DMS53 (cell line): ENCODE measurements at places on chromosomes 7 and 10.

DNA sequence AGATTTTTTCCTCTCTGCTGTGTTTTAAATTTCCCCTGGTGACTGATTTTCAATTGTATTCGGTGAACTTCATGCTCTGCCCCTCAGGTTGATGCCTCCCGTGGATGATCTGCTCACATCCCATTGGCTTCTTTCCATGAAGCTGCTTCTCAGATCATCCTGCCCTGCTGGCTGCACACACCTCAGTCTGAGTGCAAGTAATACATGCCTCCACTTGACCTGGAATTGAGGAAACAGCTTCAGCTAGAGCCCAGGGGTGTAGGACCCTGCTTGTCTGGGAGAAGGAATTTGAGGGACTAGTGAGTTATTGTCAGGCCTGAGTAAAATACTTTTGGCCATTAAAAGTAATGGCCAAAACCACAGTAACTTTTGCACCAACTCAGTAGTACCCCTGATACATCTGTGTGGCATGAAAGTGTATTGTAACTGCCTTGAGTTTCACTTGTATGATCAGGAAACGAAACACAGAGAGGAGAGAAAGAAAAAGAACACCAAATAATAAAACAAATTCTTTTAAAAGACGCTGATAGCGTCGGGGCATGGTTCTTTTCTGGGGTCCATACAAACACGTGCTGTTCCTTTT, 49.4 kb downstream of the SPAM1 start:
- DNase-seq = no peak

GRCh38 chr7:116991233-116991632, 37.9 kb downstream of the ST7 start:
- no peak for DNase-seq

- no peak for DNase-seq
These were observed 221.1 kb downstream of the EBF3 start for GRCh38 chr10:129742742-129743550.

DNA sequence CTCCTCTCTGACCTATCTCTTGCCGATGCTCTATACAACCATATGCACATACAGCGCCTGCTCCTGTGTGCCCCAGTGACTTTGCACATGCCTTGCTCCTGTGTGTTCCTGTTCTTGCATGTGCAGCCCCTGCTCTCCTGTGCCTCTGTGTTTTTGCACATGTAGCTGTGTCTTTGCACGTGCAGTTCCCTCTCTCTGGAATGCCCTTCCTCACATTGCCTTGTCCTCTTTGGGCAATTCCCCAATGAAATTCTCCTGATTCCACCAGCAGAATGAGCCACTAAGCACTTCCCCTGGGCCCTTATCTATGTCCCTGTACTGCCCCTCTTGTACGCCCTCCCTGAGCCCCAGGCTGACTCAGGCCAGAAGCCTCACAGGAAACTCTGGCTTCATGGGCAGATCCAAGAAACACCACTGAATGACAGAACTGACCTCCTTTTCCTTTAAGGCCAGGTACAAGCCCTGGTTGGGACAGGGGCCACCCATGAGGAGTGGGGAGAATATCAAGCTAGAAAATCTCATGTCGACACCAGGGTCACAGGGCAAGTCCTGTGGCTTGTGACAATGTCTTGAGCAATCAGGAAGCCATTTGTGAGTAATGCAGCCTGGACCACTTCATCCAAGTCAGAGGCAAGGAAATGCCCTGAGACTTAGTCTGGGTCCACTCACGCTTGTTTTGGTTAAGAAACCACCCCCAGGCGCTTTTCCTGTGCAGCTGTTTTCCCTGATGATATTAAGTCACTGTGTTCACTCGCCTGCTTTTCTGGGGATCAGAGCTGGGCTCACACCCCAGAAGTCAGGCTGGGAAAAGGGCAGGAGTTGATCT, 1.9 kb upstream of the ARHGAP22 start:
- DNase-seq = no peak

GRCh38 chr7:95899919-95900513, 127.7 kb downstream of the DYNC1I1 start:
- DNase-seq = no peak

DNA sequence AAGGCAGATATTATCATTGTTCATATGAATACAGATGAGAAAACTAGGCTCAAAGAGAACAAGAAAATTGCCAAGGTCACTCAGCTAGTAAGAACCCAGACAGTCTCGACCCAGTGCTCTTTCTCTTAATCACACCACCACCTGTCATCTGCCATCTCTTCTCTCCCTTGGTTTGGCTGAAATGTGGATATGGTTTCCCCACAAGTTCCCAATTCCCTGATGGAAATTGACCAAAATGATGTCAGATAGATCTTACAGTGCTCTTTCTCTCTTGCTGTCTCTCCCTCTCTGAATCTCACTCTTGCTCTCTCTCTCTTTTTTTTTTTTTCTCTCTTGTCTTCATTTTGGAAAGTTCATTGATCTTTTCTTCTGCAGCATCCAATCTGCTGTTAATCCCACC, 9.1 kb downstream of the C10orf90 start:
- DNase-seq = no peak

- DNase-seq = no peak
These were observed 15.4 kb upstream of the KDM7A start for GRCh38 chr7:140192176-140192575.

DNA sequence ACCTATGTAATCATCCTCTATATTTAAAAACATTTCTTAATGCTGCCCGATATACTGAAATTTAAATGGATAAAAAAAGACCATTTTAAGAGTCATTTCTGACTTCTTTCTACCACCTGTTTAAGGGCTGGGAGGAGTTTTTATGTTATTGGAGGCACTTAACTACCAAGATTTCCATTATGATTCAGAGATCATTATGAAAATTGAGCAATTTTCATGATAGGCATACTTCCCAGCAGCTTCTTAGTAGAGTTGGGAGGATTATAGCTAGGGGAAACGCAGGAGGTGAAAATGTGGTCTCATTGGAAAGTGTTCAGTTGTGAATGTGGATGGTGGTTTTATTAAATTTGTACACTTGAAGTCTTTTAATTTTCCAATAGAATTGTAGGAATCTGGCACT, 28.4 kb upstream of the FAM204A start:
- peak; percentile 31 for DNase-seq

GRCh38 chr10:97590082-97590747, 694 bp downstream of the C10orf62 start:
- DNase-seq = no peak

DNA sequence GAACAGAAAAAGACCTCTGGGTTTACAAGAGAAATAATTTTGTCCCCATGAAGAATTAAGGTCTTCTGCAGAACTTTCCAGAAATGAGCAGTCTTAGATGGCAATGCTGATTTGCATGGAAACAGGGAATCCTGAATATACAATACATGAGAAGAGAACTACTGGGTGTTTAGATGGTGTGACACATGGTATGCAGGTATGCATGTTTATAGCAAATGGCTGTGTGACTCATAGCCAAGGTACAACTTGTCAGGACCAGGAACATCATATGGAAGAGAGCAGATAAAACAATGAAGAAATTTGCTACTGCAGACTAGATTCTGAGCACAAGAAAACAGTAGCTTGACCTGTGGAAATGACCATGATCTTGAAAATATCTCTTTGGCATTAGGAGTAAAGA, 907.8 kb downstream of the GATA3 start:
- DNase-seq = no peak

DNA sequence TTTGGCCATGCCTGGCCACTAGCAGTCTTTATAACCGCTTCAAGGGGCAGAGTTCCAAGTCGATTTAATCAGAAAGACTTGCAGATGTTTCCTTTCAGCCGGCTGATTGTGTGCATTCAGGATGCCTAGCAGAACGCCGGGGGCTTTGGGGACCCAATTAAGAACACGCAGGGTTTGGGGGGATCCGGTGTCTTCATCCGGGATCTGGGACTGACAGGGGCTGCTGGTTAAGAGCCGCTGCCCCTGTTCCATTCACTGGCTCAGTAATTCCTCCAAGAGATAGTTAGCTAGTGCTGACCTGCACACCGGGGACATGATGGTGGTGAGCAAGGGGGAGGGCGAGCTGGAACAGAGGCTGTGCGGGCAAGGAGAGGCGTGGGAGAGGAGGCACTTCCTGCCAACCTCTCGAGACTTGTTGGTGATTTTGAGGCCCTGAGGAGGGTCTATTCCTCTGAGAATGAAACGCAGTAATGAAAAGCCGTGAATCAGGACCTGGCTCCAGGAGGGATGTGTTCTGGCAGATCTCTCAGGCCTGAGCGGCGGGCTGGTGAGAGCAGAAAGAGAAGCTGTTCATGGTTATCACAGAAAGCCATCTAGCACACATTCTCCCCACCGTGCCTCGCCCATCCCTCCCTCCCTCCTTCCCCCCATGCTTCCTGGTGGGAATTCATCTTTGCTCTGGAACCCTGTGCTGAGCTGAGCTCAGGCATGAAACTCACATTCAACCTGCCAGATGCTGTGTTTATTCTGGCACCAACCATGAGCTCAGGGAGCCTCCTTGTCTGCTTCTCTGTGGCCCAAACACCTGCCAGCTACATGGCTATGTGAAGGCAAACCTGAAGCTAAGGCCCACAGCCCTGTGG, 152.0 kb downstream of the CCDC3 start:
- peak; percentile 50 for DNase-seq

DNA sequence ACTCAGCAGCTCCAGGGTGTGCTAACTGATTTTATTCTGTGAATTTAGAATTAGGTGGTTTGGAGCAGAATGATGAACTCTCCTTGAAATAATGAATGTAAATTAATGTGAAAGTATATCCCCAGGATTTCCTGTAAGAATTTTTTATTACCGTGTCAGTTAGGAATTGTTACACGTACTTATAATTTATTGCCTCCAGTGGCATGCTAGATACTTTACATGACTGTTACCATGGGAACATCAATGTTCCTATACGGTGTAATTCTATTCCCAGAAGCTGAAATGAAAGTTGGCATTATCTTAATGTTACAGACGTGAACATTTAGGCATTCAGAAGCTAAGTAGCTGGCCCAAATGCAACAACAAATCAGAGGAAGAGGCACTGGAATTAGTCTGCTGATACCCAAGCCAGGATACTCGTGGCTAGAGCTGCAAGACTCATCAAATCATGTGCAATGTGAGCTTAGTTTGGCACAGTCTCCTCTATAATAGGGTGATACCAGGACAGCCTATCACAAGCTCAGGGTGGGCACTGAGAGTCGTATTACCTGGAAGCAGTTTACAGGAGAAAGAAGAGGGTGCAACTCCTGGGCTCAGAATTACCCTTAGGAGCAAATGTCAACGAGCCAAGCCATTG, 30.0 kb upstream of the PRKAR2B start:
- DNase-seq = no peak

DNA sequence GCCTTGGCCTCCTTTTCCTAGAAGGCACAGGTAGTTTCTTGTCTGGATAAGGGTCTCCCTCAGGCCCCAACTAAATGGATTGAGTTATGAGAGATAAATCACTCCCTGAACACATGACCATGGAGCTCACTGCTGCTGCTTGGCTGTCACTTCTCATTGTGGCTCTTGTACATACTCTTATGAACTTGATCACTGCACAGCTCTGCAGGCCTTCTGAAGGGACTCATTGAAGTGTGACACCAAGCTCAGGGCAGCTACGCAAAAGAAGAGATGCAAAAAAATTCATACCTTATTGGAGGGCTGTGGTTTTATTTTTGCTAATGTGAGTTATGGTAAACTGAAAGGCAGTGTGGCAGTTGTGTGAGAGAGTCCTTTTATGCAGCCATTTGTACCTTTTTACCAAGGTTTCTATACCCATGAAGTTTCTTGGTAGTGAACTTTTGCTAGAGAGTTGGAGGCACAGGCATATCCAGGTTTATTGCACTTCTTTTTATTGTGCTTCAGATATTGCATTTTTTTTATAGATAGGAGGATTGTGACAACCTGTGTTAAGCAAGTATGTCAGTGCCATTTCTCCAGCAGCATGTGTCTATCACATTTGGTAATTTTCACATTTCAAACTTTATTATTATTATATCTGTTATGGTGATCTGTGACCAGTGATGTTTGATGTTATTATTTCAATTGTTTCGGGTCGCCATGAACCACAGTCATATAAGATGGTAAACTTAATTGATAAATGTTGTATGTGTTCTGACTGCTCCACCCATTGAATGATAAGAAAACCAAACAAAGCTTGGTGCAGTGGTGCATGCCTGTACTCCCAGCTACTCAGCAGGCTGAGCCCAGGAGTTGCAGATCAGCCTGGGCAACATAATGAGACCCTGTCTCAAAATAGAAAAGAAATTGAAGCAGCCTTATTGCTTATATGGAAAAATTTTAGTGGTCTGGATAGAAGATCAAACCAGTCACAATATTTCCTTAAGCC, 100.6 kb downstream of the LRRC4 start:
- DNase-seq = no peak

GRCh38 chr7:72674394-72674793, 153.6 kb downstream of the TYW1B start:
- DNase-seq = no peak

- DNase-seq = peak; percentile 47
These were observed 49.8 kb downstream of the ZNF239 start for GRCh38 chr10:43524434-43525247.

- no peak for DNase-seq
These were observed 8.9 kb upstream of the DYNC2I1 start for GRCh38 chr7:158847451-158847866.

- DNase-seq = peak; percentile 80
These were observed 593 bp downstream of the CDK13 start for GRCh38 chr7:39950473-39951225.

GRCh38 chr10:71045936-71046335, 157.6 kb upstream of the PCBD1 start:
- DNase-seq = no peak

DNA sequence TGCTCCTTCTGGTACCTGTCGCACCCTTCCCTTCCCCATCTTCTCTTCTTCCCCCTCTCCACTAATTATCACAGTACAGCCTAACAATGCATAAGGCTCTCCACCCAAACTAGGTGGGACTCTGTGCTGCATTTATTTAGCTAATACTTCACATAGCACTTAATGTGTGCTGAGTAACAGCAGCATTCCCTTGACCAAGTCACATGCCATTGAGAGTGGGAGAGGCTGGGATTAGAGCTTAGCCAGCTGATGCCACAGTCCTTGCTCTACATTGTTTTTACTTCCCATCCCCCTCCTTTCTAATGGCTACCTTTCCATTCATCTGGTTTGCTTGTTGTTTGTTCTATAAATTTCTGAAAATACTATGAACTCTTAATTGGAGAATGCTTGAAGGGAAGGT, 426.9 kb downstream of the LRMDA start:
- no peak for DNase-seq
